ENCODE measurements at places on chromosomes 13 and 19. TPM values are rescaled to one million over a fixed set of nuclear protein-coding genes. Genes with fewer than 3 reads are reported as not detected.

- DNase-seq: no peak
- no peak overlapping the region for H3K4me3 ChIP-seq
- H3K4me1 ChIP-seq: peaks cover 21% of the 10 kb centered on the region
- H3K27me3 ChIP-seq: no peaks in the 10 kb centered on the region
Measured at GRCh38 chr13:98549728-98550317, 27.1 kb downstream of the STK24 start.

SIAH3 gene
- polyA plus RNA-seq: 0.13 TPM

- H3K27ac ChIP-seq: no peak overlapping the region
- no peaks in the 10 kb centered on the region for H3K4me1 ChIP-seq
- H3K36me3 ChIP-seq: no peaks in the 10 kb centered on the region
- no peak overlapping the region for H3K4me3 ChIP-seq
Measured at GRCh38 chr19:13505761-13506470, 363 bp downstream of the CACNA1A start.

DNA sequence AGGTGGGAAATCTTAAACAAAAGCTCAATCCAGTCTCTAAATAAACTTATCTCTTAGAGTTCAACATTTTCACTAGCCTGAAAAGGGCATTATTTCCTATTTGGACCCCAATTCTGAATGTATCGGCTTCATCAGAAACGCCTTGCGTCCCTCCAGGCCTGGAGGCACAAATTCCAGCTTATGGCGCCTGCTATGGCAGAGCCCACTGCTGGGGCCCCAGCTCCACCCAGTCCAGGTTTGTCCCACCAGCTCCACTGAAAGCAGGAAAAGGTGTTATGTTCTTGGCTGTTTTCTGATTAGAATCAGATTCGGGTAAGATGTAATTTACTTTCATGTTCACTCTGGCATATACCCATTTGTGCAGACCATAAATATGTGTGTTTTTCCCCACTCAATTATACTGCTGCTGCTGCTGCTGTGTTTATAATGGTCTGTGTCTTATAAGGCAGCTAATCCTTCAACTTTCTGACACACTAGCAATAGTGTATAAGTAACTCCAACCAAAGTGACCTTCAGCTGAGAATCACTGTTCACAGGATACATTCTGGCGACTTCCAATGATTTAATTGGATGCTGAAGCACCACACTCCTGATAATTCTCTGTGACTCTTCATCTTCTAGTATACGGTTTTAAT lies 6.4 kb downstream of the IRS2 start:
- no peaks in the 10 kb centered on the region for H3K27me3 ChIP-seq
- DNase-seq: no peak
- H3K4me1 ChIP-seq: peaks cover 28% of the 10 kb centered on the region
- no peaks in the 10 kb centered on the region for H3K36me3 ChIP-seq

FCHO1 gene
- polyA plus RNA-seq: 14.7 TPM

TEX101 gene
- not detected for polyA plus RNA-seq

PSG4 gene
- not detected for polyA plus RNA-seq

DNA sequence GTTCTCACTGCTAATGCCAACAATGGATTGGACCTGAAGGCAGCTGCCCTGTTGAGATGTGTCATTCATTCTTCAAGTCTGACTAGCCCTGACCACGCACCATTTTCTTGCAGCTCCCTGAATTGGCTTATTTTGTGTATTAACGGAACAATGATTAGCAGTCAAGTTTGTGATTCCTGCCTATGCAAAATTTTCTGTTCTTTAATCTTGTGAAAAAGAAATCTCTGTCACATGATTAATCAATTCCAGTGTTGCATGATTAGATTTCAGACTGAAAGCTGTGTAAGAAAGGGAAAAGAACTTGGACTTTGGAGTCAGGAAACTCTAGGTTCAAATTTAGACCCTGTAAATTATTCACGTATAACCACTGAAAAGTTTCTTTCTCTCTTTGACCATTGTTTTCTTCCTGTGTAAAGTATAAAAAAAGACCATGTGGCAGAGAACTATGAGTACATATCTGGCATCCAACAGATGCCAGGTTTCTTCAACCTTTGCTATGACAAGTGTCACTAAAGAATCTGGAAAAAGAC lies 64.5 kb upstream of the SLC10A2 start:
- no peak for DNase-seq
- H3K4me3 ChIP-seq: no peak overlapping the region
- H3K4me1 ChIP-seq: no peaks in the 10 kb centered on the region
- no peaks in the 10 kb centered on the region for H3K36me3 ChIP-seq
- no peaks in the 10 kb centered on the region for H3K27me3 ChIP-seq
- H3K27ac ChIP-seq: no peak overlapping the region

DNA sequence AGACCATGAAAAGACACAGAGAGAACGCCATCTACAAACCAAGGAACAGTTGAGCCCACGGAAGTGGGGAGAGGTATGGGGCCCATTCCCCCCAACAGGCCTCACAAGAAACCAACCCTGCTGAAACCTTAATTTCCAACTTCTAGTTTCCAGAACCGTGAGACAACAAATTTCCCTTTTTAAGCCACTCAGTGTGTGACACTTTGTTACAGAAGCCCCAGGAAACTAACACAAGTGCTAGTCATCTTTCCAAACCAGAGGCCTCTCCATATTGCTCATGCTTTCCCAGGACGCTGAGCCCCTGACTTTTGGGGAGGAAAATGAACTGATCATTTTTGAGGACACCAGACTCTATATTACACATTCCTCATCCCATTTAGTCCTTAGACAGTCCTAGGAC lies 186.8 kb downstream of the NUFIP1 start:
- no peaks in the 10 kb centered on the region for H3K36me3 ChIP-seq
- no peak overlapping the region for H3K27ac ChIP-seq
- DNase-seq: no peak
- H3K4me3 ChIP-seq: no peak overlapping the region
- H3K4me1 ChIP-seq: no peaks in the 10 kb centered on the region
- H3K27me3 ChIP-seq: no peaks in the 10 kb centered on the region

DNA sequence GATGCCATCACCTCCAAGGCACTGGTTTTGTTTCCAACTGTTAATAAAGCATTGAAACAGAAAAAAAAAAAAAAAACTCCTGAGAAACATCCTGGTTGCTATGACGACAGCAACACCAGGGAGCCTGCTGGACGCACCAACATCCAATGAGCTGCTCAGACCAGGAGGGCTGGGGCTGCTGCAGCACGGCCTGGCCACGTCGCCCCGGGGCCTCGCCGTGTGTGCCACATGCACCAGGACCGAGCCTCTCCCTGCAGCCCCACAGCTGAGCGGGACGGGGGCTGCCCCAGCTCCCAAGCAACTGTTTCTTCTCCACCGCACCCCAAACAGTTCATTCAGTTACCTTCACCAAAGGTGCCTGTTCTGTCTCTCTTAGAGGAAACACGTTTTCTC lies 54.5 kb downstream of the RASA3 start:
- no peaks in the 10 kb centered on the region for H3K27me3 ChIP-seq
- peak overlapping the region; percentile 61 for H3K27ac ChIP-seq
- peaks cover 19% of the 10 kb centered on the region for H3K4me1 ChIP-seq
- no peak for DNase-seq
- H3K36me3 ChIP-seq: peaks cover 86% of the 10 kb centered on the region

GRCh38 chr13:30027569-30028455 lies 177.4 kb upstream of the UBL3 start:
- H3K4me1 ChIP-seq: no peaks in the 10 kb centered on the region
- no peak overlapping the region for H3K27ac ChIP-seq
- no peaks in the 10 kb centered on the region for H3K27me3 ChIP-seq
- no peak for DNase-seq
- no peak overlapping the region for H3K4me3 ChIP-seq
- no peaks in the 10 kb centered on the region for H3K36me3 ChIP-seq

VMAC gene
- 6.3 TPM for polyA plus RNA-seq

LRRC4B gene
- not detected for polyA plus RNA-seq

DNA sequence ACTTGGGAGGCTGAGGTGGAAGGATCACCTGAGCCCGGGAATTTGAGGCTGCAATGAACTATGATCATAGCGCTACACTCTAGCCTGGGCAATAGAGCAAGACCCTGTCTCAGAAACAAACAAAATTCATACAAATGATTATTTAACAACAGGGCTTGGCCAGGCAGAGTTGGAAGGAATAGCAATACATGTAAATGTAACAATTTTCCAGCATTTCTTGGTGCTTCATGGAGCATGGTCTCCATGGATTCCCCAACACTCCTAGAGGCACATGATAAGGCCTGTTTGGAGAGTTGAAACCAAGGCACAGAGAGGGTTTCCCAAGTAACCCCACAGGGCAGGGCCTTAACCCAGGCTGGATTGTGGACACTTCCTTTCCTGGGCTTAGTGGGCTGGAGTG lies 10.2 kb downstream of the INSL3 start:
- H3K4me3 ChIP-seq: no peak overlapping the region
- no peaks in the 10 kb centered on the region for H3K27me3 ChIP-seq
- H3K4me1 ChIP-seq: no peaks in the 10 kb centered on the region
- H3K36me3 ChIP-seq: no peaks in the 10 kb centered on the region

GRCh38 chr13:30998136-30999088 lies 66.0 kb downstream of the TEX26 start:
- no peak overlapping the region for H3K27ac ChIP-seq
- DNase-seq: no peak
- no peaks in the 10 kb centered on the region for H3K4me1 ChIP-seq
- no peaks in the 10 kb centered on the region for H3K36me3 ChIP-seq

GRCh38 chr13:23707674-23708073 lies 137.5 kb downstream of the TNFRSF19 start:
- no peak overlapping the region for H3K27ac ChIP-seq
- H3K27me3 ChIP-seq: no peaks in the 10 kb centered on the region
- H3K4me3 ChIP-seq: no peak overlapping the region
- DNase-seq: no peak
- no peaks in the 10 kb centered on the region for H3K36me3 ChIP-seq

- H3K36me3 ChIP-seq: no peaks in the 10 kb centered on the region
- DNase-seq: no peak
- no peaks in the 10 kb centered on the region for H3K4me1 ChIP-seq
- no peak overlapping the region for H3K27ac ChIP-seq
- H3K27me3 ChIP-seq: no peaks in the 10 kb centered on the region
Measured at GRCh38 chr13:58313219-58313618, 681.7 kb downstream of the PCDH17 start.

WASF3 gene
- polyA plus RNA-seq: not detected

ERICH4 gene
- not detected for polyA plus RNA-seq

DNA sequence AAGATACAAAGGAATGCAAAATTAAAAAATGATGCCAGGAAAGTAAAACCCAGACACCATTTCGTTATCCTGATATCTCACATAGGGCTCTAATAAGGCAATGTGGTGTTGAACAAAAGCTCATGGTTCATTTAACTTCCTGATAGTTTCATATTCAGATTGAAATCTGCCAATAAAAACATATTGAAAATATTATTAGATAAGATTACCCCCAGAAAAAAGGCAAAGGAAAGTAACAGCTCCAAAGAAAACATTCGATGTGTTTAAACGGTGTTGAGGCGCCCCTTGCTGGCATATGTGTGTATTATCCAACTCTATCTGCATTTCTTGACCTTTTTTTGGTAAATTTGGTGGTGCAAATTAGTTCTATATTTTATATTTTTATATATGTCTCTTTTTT lies 75.9 kb downstream of the ESD start:
- H3K4me3 ChIP-seq: no peak overlapping the region
- no peak overlapping the region for H3K27ac ChIP-seq
- no peaks in the 10 kb centered on the region for H3K27me3 ChIP-seq
- DNase-seq: peak; percentile 38
- H3K4me1 ChIP-seq: no peaks in the 10 kb centered on the region

GRCh38 chr19:48350856-48351255 lies 12.9 kb downstream of the TMEM143 start:
- no peaks in the 10 kb centered on the region for H3K36me3 ChIP-seq
- no peaks in the 10 kb centered on the region for H3K27me3 ChIP-seq
- H3K4me1 ChIP-seq: no peaks in the 10 kb centered on the region
- DNase-seq: no peak
- no peak overlapping the region for H3K4me3 ChIP-seq

DNA sequence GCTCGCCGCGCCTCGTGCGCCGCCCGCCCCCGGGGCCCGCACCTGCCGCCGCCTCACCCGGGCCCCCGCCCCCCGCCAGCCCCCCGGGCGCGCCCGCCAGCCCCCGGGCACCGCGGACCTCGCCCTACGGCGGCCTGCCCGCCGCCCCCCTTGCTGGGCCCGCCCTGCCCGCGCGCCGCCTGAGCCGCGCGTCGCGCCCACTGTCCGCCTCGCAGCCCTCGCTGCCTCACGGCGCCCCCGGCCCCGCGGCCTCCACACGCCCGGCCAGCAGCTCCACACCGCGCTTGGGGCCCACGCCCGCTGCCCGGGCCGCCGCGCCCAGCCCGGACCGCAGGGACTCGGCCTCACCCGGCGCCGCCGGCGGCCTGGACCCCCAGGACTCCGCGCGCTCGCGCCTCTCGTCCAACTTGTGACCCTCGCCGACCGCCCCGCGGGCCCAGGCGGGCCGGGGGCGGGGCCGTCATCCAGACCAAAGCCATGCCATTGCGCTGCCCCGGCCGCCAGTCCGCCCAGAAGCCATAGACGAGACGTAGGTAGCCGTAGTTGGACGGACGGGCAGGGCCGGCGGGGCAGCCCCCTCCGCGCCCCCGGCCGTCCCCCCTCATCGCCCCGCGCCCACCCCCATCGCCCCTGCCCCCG lies 17.2 kb downstream of the POLRMT start:
- no peaks in the 10 kb centered on the region for H3K27me3 ChIP-seq
- peaks cover 6% of the 10 kb centered on the region for H3K4me1 ChIP-seq
- DNase-seq: no peak

DNA sequence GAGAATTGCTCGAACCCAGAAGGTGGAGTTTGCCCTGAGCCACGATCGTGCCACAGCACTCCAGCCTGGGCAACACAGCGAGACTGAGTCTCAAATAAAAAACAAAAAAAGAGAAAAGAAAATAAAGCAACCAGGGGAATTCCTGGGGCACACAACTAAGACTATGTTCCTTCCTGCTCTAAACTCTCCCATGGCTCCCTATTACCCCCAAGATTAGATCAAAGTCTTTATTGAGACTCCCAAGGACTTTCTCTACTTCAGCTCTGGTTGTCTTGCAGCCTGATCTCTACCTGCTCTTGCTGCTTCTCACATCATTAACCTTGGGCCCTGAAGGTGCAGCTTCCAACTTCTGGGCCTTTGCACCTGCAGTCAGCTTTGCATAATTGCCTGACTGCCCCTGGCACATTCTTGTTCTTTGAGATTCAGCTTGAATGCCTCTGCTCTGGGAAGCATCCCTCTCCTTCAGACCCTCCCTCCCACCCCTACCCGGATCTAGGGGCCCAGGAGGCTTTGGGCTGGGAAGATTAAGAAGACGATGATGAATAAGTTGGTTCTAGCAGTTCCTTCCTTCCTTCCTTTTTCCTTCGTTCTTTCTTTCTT lies 16.8 kb upstream of the CERS4 start:
- H3K4me3 ChIP-seq: no peak overlapping the region
- no peak for DNase-seq
- H3K36me3 ChIP-seq: no peaks in the 10 kb centered on the region

- DNase-seq: no peak
- peak overlapping the region; percentile 95 for H3K4me3 ChIP-seq
- H3K27me3 ChIP-seq: no peaks in the 10 kb centered on the region
- peak overlapping the region; percentile 97 for H3K27ac ChIP-seq
- peaks cover 3% of the 10 kb centered on the region for H3K36me3 ChIP-seq
Measured at GRCh38 chr13:27619093-27619727, 1.1 kb downstream of the LNX2 start.

PDX1 gene
- polyA plus RNA-seq: not detected

- no peak overlapping the region for H3K27ac ChIP-seq
- H3K36me3 ChIP-seq: no peaks in the 10 kb centered on the region
- no peaks in the 10 kb centered on the region for H3K27me3 ChIP-seq
- H3K4me1 ChIP-seq: peaks cover 6% of the 10 kb centered on the region
- H3K4me3 ChIP-seq: no peak overlapping the region
Measured at GRCh38 chr19:41403181-41403970, 5.8 kb downstream of the BCKDHA start.

KASH5 gene
- polyA plus RNA-seq: not detected

GRCh38 chr13:29474991-29475390 lies 120.5 kb downstream of the SLC7A1 start:
- H3K27ac ChIP-seq: no peak overlapping the region
- no peak for DNase-seq
- no peaks in the 10 kb centered on the region for H3K4me1 ChIP-seq
- H3K27me3 ChIP-seq: no peaks in the 10 kb centered on the region
- H3K4me3 ChIP-seq: no peak overlapping the region

Data from naive thymus-derived CD4-positive, alpha-beta T cell (primary cell).